CD4-positive, alpha-beta memory T cell (primary cell): ENCODE measurements at places on chromosomes 4 and X.

DNA sequence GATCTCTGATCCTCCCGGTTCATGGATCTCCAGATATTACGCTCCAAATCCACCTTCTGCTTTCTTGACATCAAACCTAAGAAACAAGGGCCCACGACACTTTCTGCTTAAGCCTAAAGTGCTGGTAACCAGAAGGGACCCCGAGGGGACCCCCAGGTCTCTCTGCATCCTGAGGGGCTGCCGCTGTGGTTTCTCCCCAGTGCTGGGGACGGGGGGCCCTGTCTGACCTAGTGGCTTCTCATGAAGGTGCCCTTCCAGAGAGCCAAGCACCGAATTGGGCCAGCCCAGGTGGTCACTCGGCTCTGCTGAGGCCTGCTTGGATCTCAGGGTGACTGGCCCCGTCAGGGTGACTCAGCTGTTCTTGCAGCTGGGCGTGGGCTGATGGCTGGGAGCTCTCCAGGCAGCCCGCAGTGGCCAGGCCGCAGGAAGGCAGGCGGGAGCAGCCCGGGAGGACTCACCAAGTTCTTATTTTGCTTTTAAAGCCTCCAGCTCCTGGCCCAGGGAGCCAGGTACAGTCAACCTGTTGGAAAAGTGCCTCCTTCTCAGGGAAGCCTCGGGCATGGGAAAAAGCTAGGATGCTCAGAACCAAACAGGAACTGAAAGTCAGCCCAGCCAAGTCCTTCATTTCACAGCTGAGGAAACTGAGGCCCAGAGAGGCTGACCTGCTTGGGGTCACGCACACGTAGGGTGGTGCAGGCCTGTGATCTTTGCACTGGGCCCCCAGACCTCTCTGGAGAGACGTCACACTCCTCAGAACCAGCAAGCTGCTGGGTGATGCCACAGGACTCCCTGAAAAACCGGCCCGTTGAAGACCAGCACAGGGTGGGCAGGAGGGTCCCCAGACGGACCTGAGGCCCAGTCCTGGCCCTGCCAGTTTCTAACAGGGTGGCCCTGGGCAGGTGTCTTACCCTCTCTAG lies 16.7 kb downstream of the BLOC1S4 start:
- H3K4me3 ChIP-seq, result no peak overlapping the region
- H3K36me3 ChIP-seq, result no peaks in the 10 kb centered on the region
- no peak overlapping the region for H3K27ac ChIP-seq

DNA sequence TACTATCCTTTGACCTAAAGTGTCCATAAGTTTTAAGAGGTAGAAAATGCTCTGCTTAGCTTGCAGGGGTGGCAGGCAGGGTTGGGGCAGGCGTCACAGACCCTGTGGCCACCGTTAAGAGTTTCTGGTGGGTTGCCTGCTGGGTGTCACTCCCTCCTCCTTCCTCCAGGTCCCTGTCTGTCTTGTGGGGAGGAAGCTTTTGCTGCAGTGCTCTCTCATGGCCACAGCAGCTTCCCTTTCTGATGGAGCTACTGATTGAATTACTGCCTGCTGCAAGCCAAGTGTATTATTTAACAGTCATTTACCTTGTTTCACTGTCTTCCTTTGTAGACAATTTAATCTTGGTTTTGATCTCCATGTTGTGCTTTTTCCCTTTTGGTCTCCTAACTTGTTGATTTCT lies 384.6 kb downstream of the IDS start:
- H3K27me3 ChIP-seq, result no peaks in the 10 kb centered on the region
- no peaks in the 10 kb centered on the region for H3K36me3 ChIP-seq
- H3K4me3 ChIP-seq, result no peak overlapping the region

GRCh38 chrX:47226531-47227333 lies 6.1 kb upstream of the USP11 start:
- H3K27me3 ChIP-seq, result no peaks in the 10 kb centered on the region
- H3K4me1 ChIP-seq, result no peaks in the 10 kb centered on the region
- DNase-seq, result no peak
- no peak overlapping the region for H3K4me3 ChIP-seq

DNA sequence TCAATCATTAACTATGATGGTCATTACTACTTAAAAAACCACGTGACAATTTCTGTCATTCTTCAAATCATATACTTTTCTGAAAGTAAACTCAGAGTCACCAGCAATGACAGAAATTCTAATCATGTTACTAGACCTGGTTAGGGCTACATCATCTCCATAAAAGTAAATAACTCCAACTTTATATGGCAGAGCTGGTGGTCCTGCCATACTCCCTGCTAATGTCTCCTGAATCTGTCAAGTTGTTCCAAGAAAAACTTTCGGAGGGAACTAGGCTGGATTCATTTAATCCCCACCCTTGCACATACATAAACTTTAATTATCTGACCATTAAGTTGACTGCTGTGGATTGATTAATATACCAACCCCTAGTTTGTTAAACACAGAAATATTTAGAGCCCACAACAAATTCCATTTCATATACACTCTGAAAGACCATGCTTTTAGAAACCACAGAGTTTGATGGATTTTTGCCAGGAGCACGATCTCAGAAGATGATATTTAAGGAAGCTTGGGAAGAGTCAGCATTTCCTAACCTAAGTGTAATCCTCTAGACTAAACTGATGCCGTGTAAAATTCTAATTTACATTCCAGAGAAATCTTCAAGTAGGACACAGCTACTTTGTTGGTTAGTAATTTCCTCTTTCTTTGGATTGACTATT lies 577.0 kb downstream of the FAT4 start:
- no peaks in the 10 kb centered on the region for H3K36me3 ChIP-seq
- H3K27me3 ChIP-seq, result no peaks in the 10 kb centered on the region

- H3K27me3 ChIP-seq, result no peaks in the 10 kb centered on the region
- no peaks in the 10 kb centered on the region for H3K36me3 ChIP-seq
- H3K4me3 ChIP-seq, result no peak overlapping the region
- H3K27ac ChIP-seq, result no peak overlapping the region
- DNase-seq, result no peak
Measured at GRCh38 chr4:39061457-39061856, 575 bp upstream of the KLHL5 start.

DNA sequence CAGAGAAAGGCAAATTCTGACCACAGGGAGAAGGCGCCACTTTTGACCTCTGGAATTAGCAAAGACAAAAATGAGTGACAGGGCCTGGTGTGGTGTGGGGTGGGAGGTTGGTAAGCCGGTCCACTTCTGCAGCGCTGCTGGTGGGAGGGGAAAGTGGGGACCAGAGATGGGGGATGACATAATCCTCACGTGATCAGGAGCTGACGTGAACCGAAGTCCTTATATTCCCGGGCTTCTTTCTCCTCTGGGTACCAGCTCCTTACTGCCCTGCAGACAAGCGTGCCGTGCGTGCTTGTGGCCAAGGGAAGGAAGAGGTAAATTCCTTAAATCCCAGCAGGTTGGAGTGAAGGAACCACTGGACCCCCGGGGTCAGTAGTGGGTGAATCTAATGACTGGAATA lies at the start of gene TCEAL7:
Gene TCEAL7, plus strand, starts transcription at position 249 of the 400 bp plus-strand sequence. CDS start 1,165 bp downstream, outside the sequence.
- H3K36me3 ChIP-seq, result no peaks in the 10 kb centered on the region
- no peak within 1 kb of the TSS for H3K4me3 ChIP-seq
- no peak for DNase-seq
- H3K4me1 ChIP-seq, result no peaks in the 10 kb centered on the region
- no peak within 1 kb of the TSS for H3K27ac ChIP-seq
- no peaks in the 10 kb centered on the region for H3K27me3 ChIP-seq

GRCh38 chr4:886244-886643 lies 45.9 kb downstream of the GAK start:
- no peak overlapping the region for H3K27ac ChIP-seq
- peaks cover 18% of the 10 kb centered on the region for H3K36me3 ChIP-seq
- no peaks in the 10 kb centered on the region for H3K4me1 ChIP-seq
- no peaks in the 10 kb centered on the region for H3K27me3 ChIP-seq

DNA sequence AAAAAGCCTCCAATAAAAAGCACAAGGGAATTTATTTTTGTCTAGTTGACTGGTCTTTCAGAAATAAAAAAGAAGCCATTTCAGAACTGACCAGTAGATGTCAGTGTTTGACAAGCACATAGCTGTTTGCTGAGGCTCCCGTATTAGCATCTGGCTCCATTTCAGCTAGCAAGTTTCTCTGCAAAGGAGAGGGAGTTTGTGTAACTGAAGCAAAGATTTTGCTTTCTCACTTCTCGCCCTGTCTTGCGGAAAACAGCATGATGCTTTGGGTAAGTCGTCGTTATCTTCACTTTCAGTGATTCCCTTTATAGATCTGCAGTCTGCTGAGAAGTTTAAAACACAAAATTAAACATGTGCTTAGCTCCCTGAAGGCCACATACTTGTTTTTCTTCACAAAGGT lies 85.5 kb downstream of the CT47B1 start:
- no peaks in the 10 kb centered on the region for H3K4me1 ChIP-seq
- no peaks in the 10 kb centered on the region for H3K27me3 ChIP-seq
- DNase-seq, result peak; percentile 64
- H3K4me3 ChIP-seq, result no peak overlapping the region
- no peak overlapping the region for H3K27ac ChIP-seq

GRCh38 chrX:39645178-39645895 lies 452.4 kb downstream of the BCOR start:
- H3K27me3 ChIP-seq, result no peaks in the 10 kb centered on the region
- H3K4me1 ChIP-seq, result no peaks in the 10 kb centered on the region
- no peak for DNase-seq
- no peak overlapping the region for H3K4me3 ChIP-seq

DNA sequence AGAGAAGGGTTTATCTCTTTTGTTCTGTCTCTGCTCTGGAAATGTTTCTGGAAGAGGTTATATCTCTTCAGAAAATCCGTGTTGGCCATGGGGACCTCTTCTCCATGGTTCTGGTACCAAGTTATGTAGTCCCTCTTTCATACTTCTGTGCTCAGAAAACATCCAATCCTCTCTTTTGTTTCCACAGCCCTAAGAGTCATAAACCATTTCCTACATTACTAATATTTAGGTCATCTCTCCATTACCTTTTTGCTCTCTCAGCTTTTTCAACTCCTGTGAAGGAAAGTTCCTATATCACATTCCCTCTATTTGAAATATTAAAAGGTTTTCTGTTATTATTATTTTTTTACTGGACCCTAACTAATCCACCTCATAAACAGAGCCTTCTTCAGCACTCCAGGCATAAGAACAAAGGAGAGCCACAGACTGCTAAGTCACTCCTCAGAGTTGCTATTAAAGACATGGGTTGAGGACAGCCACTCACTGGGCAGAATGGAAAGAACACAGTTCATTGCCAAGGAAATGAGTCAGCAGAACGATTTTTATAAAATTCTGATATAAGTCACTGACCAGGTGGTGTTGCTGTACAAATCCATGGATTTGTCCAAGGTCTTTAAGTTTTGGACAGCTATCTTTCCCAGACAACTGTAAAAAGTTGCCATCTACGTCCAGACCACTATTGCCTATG lies 122.4 kb upstream of the NPY2R start:
- no peaks in the 10 kb centered on the region for H3K36me3 ChIP-seq
- no peaks in the 10 kb centered on the region for H3K27me3 ChIP-seq
- no peaks in the 10 kb centered on the region for H3K4me1 ChIP-seq
- DNase-seq, result no peak
- H3K27ac ChIP-seq, result no peak overlapping the region

DNA sequence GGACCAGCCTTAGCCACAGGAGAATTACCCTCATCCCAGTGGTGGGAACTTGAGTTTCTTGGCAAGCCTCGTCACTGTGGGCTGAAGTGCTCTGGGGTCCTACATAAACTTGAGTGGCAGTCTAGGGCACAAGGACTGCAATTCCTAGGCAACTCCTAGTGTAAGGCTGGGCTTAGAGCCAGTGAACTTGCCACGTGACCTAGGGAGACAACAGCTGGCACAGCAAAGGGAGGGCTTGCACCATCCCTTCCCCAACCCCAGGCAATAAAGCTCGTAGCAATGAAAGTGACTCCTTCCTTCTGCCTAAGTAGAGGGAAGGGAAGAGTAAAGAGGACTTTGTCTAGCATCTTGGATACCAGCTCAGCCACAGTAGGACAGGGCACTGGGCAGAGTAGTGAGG lies 81.8 kb downstream of the TEX11 start:
- no peak for DNase-seq
- H3K36me3 ChIP-seq, result no peaks in the 10 kb centered on the region
- no peaks in the 10 kb centered on the region for H3K4me1 ChIP-seq
- no peak overlapping the region for H3K4me3 ChIP-seq
- no peaks in the 10 kb centered on the region for H3K27me3 ChIP-seq

DNA sequence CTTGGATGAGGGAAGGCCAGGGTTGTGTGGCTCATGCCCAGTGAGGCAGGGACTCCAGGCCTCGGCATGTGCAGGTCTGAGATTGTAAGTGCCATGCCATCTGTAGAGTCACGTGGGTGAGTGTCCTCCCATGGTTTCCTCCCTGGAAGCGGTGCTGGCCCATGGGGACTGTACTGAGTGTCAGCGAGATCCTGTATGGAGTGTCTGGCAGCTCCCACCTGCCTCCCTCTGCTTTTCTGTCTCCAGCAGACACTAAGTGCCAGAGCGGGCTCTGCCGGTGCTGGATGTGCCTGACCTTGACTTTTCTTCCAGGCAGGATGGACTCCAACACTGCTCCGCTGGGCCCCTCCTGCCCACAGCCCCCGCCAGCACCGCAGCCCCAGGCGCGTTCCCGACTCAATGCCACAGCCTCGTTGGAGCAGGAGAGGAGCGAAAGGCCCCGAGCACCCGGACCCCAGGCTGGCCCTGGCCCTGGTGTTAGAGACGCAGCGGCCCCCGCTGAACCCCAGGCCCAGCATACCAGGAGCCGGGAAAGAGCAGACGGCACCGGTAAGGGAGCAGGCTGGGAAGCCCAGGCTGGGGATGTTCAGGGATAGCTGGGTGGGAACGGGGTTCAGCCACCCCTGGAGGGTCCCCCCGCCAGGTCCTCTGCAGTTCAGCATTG lies 7.6 kb downstream of the WFS1 start:
- peaks cover 14% of the 10 kb centered on the region for H3K4me1 ChIP-seq
- no peaks in the 10 kb centered on the region for H3K36me3 ChIP-seq
- no peak overlapping the region for H3K27ac ChIP-seq
- no peak overlapping the region for H3K4me3 ChIP-seq
- H3K27me3 ChIP-seq, result no peaks in the 10 kb centered on the region

DNA sequence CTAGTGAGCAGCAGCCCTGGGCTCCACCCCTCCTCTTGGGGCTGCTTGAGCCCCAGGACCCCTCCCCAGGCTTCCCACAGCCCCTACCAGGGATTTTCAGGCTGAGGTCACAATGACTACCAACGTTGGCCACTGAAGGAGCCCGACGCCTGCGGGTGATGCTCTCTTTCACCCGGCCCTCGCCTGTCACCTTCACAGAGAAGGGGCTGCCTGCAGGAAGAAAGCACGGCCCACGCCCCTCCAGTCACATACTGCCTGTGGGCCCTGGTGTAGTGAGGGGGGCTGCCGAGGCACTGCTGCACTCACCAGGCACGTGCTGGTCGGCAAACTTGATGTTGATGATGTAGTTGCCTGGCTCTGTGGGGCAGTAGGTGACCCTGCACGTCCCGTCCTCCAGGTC lies 22.0 kb downstream of the FLNA start:
- no peak overlapping the region for H3K4me3 ChIP-seq
- peaks cover 70% of the 10 kb centered on the region for H3K36me3 ChIP-seq
- peak overlapping the region; percentile 47 for H3K27ac ChIP-seq
- no peak for DNase-seq
- H3K27me3 ChIP-seq, result no peaks in the 10 kb centered on the region
